ENCODE measurements at places on chromosomes 3 and 15.

- no peak for DNase-seq
Measured at GRCh38 chr3:196044513-196044912, 37.4 kb downstream of the TFRC start.

DNA sequence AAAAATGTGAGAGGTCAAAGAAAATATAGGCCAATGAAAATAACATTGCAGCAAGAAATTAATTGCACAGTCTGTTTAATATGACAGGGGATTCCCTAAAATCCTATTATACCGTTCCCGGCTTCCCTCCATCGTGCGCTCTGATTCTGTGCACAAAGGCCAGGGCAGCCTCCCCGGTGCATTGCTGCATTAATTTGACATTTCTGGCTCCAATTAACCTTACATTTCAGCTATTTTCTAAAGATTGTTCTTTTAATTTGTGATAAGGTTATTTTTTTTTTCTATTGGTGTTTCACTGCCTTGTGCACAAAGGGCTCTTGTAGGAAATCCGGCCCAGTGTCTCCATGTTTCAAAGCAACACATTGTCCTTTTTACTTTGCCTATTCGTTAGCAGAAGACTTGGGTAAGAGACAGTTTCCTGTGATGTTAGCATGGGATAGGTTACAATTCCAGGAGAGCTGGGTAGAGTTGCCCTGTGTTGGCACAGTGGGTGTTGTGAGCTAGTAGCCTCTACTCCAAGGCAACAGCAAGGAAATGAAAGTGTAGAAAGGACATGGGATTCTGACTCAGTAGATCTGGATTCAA is 257.3 kb upstream of the IGF1R start:
- no peak for DNase-seq

- no peak for DNase-seq
Measured at GRCh38 chr3:183285318-183285717, 32.3 kb downstream of the B3GNT5 start.

DNA sequence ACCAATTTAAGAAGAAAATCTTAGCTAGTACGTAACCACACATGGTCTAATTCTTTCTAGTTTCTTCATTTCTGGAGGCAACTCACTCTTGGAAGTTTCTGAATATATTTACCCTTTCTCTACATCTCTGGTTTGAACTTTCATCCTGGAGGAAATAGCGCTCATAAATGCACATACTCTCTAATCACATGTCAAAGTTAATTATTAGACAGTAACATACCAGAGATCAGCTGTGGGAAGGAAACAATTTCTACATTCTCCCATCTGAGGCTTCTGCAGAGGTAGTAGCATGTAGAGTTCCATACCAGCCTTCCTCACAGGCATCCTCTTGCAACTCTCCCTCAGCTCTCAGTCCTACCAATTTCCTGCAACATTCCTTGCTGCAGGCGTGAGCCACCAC is 132.5 kb downstream of the RBPMS2 start:
- no peak for DNase-seq

DNA sequence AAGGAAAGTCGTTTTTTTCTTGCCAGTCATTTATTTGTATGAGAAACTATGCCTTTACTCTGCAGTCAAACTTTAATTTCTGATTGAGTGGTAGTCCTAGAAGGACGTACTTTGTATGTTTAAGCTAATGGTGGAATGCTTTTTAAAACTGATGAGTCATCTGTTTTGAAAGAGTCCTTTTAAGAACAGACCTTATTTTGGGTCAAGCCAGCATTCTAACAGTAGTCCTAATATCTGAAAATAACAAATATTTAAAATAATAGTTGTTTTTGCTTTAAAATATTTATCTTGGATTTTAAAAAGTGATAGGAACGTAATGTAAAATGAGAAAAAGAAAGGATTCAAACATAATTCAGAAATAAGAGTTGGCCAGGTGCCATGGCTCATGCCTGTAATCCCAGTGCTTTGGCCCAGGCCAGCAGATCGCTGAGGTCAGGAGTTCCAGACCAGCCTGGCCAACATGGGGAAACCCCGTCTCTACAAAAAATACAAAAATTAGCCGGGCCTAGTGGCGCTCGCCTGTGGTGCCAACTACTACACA is 1.3 kb upstream of the LRRC58 start:
- DNase-seq = peak; percentile 39

- DNase-seq = no peak
Measured at GRCh38 chr15:33086500-33087121, 107.9 kb downstream of the FMN1 start.

GRCh38 chr3:4043867-4044575 is 244.8 kb downstream of the LRRN1 start:
- no peak for DNase-seq

GRCh38 chr3:54873059-54874010 is 54.5 kb downstream of the LRTM1 start:
- DNase-seq = no peak

DNA sequence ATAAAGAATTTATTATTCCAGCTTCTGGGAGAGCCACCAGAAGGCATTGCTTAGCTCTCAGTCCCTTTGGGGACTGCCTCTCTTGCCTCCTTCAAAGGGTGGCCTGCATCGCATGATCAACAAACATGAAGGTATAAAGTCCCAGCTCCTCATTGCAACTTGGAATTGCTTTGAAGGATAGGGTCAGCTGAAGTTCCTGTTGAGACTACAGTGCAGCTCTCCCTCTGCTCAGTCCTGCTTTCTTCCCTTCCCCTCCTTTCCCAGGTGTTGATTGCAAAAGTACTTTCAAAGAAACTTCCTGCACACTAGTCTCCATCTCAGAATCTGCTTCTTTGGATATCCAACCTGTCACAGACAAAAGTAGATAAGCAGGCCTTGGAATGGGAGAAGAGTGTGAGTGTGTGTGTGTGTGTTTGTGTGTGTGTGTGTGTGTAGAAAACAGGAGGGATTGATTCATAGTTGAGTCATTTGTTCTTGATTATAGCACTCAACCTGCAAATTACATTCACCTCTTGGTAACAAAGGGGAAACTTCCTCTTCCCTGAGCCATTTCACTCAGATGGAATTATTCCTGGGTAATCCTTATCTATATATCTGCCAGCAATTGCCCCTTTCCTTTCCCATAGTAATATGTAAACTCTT is 13.7 kb downstream of the CCR8 start:
- DNase-seq = no peak

- DNase-seq = no peak
Measured at GRCh38 chr15:82130248-82130647, 84.4 kb upstream of the MEX3B start.

GRCh38 chr15:80010131-80010673 is 39.2 kb upstream of the BCL2A1 start:
- no peak for DNase-seq

DNA sequence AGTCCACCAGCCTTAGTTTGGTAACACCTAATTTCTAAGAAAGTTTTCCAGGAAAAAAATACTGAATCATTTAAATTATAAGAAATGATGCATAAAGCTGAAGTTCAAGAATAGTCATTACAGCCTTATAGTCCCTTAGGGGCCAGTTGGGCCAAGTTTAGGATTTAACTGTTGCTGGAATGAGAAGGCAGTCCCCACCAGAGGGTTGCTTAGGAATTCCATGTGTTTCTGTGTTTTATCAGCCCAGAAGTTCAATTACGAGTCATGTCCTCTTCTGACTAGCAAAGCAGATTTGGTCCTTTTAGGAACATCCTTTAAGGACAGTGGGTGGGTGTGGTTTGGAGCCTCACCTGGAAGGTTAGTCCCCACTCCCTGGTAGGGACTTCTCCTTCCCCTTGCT is 57.0 kb upstream of the NR2E3 start:
- DNase-seq = no peak

GRCh38 chr15:38894243-38894948 is 329.8 kb upstream of the RASGRP1 start:
- DNase-seq = no peak

DNA sequence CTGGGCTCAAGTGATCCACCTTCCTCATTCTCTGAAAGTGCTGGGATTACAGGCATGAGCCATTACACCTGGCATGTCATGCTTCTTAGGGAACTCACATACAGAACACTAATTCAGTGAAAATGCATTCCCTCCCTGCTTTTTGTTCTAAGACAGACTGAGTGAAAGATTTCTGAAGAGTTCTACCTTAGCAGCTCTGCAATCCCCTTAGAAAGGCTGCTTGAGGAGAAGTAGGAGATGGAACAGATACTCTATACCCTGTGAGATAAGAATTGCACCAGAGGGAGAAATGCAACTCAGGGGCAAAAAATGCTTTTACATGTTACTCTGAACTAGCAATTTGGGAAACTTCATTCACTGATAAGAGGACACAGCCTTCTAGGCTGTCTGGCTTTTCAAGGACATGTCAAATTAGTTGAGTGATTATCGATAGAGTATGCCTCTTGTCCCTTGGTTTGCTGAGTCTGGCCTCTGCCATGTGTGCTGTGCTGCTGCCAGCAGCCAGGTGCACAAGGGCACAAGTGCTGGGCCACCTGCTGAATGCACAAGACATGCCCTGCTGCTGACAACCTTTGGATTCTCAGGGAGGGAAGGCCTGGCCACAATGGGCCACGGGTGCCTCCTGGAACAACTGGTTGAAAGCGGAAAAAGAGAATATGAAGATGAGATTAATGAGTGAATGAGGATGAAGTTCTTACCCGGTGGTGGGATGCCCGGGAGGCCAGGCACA is 17.8 kb downstream of the UQCC5 start:
- DNase-seq = no peak

- no peak for DNase-seq
Measured at GRCh38 chr3:144162042-144162441, 190.4 kb downstream of the DIPK2A start.

- DNase-seq = no peak
Measured at GRCh38 chr15:70093070-70093469, 4.6 kb downstream of the TLE3 start.

GRCh38 chr3:78497767-78498166 is 1270.0 kb downstream of the ROBO1 start:
- no peak for DNase-seq

GRCh38 chr3:44899683-44900367 is 25.4 kb downstream of the TGM4 start:
- DNase-seq = no peak

GRCh38 chr15:57671636-57672035 is 34.9 kb upstream of the POLR2M start:
- no peak for DNase-seq

GRCh38 chr15:67882487-67883233 is 42.8 kb upstream of the RNU6-1 start:
- DNase-seq = no peak

- no peak for DNase-seq
Measured at GRCh38 chr15:76337059-76337695, 604 bp downstream of the ISL2 start.

- DNase-seq = no peak
Measured at GRCh38 chr3:47579875-47580274, 1.2 kb upstream of the CSPG5 start.

DNA sequence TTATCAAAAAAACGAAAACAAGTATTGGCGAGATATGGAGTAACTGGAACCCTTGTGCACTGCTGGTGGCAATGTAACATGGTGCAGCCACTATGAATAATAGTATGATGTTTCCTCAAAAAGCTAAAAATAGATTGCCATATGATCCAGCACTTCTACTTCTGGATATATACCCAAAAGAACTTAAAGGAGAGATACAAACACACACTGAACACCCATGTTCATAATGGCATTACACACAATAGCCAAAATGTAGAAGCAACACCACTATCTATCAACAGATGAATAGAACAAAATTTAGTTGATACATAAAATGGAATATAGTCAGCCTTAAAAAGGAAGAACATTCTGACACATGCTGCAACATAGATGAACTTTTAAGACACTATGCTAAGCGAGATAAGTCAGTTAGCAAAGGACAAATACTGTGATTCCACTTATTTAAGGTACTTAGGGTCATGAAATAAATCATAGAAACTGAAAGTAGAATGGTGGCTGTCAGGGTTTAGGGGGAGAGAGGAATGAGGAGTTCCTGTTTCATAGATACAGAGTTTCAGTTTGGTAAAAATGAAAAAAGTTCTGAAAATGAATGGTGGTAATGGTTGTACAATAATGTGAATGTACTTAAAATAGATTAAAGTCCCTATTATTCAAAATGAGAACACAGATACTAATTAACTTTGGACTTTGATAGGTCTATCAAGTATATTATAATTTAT is 59.4 kb upstream of the IMPG2 start:
- DNase-seq = no peak

DNA sequence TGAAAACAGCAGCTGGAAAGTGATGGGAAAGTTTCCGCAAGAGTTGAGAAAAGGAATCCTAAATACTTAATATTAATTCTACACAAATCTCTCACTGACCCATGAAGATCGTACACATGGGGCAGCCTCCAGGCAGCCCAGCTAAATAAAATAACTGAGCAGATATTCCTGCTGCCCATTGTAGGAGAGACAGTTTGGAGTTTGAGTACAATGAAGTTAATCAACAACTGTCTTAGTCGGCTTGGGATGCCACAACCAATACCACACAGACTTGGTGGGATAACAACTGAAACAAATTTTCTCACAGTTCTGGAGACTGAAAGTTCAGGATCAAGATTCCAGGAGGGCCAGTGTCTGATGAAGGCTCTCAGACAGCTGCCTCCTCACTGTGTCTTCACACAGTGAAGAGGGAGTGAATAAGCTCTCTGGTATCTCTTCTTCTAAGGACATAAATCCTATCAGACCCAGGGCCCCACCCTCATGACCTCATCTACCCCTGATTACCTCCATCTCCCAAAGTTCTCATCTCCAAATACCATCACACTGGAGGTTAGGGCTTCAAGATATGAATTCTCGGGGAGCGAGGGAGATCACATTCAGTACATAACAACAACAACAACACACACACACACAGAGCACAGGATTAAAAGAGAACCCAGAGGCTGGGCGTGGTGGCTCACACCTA is 9.7 kb downstream of the TRPM7 start:
- no peak for DNase-seq

DNA sequence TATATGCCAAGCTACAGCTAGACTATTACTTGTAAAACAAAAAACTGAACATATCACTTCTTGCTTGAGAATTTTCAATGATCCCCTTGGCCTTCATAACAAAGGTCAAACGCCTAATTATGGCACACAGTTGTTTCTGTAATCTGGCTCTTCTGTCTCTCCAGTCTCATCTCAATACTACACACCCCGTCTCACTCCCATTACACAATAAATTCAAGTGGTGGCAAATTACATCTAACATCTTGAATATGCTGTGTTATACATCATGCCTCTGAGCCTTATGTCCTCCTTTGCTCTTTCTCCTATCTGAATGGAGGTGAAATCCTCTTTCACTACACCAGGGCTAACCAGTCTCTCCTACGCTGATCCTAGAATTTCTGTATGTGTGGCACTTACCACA is 140.4 kb downstream of the TBL1XR1 start:
- DNase-seq = no peak
